Cardiac muscle cell (in vitro differentiated cells and primary cell): ENCODE measurements at places on chromosomes 13 and 19. TPM values are rescaled to one million over a fixed set of nuclear protein-coding genes. Genes with fewer than 3 reads are reported as not detected.

The TMEM150B gene
- total RNA-seq: not detected in 2 replicates

The MIA gene
- not detected in 2 replicates for total RNA-seq

The ZNF667 gene
- 3.5 and 6.5 TPM in 2 replicates for total RNA-seq

The PRSS57 gene
- not detected in 2 replicates for total RNA-seq

The WDR88 gene
- not detected in 2 replicates for total RNA-seq
